Activated CD4-positive, alpha-beta T cell treated with anti-CD3 and anti-CD28 coated beads, Interleukin-2, amount 10 ng/mL, durations not matched to agents 7 days and 5 days (primary cell): ENCODE measurements at places on chromosomes 7 and 10.

DNA sequence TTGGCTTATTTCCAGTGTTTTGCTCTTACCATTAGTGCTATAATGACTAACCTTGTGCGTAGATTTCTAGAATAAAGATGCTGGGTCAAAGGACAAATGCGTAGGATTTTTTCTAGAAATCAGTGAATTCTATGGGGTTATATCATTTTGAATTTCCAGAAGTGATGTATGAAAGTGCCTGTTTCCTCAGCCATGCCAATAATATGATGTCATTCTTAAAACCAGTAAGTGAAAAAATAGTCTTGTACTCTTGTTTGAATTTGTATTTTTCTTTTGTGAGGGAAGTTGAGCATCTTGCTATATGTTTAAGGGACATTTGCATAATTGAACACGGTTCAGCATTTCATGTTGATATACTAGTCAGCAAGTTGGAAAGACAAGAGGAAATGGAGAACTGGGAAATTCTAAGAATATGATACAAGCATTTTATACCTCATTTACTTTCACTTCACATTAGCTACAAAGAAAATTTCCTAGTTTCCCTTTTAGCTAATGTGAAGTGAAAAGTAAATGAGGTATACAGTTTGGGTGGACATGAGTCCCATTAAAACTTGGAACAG is 3.8 kb upstream of the DNAH11 start:
- no peak for DNase-seq

DNA sequence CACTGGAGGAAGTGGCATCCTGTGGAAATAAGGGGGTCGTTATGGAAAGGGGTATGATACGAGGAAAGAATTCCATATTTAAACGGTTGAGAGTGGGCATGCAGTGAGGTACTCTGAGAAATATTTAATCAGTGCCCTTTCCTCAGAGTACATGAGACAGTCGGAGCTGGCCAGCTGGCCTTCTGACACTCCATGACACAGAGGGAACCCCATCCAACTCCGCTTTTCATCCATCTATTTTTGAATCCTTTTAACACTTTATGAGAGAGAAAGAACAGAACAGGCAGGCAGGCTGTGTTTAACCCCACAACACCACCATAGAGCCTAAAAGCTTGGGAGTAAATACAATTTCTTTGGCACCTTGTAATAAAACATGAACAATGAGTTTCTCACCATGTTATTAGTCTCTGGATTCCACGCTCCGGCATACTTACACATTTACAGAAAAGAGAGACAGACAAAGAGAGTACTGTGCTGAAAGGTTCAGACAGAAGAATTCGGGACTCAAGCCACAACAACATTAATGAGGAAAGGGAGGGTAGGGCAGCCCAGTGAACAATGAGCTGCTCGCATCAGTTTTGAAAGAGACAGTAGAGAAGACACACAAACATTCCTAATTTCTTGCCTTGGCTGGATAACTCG is 124.2 kb upstream of the PDLIM1 start:
- no peak for DNase-seq

GRCh38 chr7:128263420-128263819 is 22.3 kb downstream of the LEP start:
- DNase-seq, result no peak

DNA sequence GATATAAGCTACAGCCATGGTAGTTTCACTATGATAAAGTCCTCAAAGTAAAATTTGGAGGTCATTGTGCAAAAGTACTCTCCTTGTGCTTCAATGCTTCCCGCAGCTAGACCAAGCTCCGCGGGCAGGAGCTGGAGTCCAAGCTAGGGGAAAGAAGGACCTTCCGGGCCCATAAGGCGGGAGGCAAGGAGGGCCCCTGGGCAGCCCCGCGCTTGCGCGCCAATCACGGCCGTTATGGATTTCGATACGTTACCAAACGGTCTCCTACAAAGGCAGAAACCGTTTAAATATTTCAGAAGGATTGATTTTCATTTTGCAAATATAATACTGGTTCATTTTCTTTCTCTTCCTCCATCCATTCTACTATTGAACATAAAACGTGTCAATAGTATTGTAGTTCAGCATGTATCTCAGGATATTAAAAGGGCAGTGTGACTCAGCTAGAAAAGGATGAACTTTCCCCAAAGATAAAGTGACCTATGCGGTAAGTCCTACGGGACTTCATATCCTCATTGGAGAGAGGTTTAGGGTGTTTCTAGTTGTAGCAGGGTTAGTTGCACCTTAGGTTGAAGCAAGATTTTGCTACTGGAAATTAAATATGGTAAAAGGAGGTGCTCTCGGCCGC is 128.0 kb downstream of the KIF20B start:
- DNase-seq, result no peak

DNA sequence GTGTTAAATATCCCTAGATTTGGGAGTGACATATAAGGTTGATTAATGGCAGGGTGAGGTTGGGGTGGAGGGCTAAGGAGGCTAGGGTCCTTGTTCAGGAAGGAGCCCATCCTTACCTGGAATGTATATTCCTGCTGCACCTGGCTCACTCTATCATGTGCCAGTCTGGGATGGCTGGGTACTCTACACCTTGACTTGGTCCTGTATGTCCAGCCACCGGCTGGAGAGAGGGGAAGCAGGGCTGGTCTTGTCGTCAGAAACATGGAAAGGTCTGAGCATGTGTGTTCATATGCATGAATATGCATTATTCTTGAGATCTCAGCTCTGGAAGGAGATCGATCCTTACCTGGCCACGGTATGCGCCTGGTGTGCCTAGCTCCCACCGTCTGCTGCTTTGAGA is 33.2 kb downstream of the TMEM270 start:
- DNase-seq, result no peak

DNA sequence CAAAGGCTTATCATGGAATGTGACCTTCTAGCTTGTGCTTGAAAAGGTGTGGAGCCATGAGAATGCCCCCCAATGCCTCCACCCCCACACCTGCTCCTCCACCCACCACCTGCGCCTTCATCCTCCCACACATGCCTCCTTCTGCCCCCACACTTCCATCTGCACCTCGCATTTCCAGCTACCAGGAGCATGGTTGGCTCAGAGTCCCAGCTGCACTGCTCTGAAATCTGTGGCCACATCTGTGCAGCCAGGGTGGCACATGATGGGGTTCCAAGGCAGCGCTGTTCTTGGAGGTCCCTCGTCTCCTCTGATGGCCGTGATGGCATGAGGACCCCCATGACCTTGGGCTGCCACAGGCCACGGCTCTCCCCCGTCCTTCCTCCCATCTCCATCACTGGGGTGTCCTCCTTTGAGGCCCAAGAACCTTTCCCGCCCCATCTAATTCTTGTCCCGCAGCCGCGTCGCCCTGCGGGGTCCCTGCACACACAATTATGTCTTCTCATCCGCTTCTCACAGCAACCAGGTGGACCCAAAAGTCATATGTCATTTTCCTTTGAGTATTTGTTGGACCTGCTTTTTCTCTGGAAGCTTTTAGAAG is 40.6 kb upstream of the CNPY1 start:
- no peak for DNase-seq

DNA sequence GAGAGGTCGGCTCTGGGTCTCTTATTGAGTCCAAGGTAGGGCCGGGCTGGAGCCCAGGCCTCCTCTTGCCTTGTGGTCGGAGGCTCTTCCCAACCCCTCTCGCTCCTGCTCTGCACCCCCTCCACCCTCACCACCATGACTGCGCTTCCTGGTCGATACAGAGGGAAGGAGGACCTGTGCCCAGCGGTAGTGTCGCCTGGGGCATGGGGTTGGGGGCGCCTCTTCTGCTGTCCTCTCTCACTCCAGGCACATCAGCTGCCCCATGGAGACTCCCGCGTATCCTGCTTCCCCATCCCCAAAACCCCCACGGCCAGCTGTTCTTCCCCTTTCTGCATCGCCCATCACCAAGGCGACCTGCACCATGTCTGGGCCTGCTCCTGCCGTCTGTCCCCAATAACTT is 44.4 kb downstream of the TMEM270 start:
- DNase-seq, result no peak

DNA sequence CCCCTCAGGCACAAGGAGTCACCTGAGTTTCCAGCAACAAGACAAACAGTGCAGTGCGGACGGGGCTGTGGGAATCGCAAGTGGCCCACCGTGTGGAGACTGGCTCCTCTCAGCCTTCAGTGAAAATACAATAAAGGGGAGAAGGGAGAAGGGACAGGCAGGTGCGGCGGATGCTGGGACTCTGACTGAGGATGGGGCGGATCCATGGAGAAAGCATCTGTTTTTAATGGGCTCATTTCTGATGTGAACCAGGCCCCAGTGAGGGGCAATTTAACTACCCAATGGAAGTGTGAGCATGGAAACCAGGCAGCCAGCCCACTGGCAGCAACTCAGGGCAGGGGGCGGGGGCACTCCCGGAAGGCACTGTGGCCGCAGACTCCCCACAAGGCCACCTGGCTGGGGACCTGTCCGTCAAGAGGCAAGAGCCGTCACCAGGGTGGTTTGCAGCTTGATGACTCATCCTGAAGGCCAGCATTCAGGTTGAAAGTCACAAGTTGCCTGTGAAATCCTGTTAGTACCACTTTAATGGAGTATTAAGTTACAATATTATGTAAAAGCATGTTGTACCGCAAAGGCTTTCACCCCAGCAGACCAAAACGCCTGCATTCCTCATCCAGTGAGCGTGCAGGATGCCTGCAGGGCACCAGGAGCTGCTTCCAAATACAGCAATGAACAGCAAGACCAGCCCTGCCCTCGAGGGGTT is 476.4 kb downstream of the PTPRN2 start:
- DNase-seq, result no peak

DNA sequence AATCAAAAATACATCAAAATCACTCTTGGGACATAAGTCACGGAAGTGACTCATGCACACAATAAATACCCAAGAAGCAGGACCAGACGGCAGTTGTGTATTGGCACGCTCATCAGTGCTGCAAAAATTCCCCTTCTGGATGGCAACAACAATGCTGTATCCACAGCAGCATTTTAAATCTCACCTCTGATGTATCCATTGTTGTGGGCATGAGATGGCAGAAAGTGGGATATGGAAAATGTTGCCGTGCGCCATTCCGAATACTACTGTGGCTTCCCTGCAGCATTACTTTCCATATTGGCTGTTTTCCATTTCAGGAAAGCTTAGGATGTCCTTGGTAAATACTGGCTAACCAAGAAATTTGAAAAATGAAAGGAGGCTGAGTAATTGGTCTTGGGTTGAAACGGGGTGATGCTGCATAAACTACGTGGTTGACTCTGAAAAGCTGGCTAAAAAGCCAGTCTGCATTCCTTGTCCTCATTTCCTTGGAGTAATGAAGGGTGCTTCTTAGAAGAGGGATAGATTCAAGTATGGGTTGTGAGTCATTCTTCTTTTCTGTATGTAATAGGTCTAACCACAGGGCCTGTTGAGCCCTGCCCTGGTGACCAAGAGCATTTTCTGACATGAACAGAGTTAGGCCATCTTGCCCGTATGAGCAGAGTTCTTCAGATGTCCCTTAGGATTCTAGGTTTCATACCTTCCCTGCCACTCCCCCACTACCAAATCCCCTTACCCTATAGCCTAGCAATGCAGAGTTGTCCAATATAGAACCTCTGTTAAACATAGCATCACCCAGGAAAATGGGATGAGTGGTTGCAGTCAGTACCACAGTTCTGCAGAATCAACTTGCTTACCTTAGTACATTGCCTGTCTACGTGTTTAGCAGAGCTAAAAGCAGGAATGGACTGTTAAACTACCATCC is 36.3 kb upstream of the TOMM7 start:
- DNase-seq, result no peak

DNA sequence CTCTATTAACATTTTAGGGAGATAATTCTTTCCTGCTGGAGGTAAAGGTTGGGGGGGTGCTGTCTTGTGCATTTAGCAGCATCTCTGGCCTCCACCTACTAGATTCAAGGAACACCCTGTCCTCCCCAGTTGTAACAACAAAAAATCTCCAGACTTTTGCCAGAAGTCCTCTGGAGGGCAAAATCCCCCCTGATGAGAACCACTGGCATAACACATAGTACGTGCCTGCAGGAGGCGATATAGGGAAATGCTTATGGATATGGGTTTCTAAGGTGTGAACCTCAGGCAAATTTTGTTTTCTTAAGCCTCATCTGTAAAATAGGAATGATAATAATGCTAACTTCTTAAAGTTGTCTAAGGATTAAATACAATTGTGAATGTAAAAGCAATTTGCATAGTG is 2.9 kb upstream of the OSBPL3 start:
- DNase-seq, result no peak

- DNase-seq, result no peak
These were observed 314.8 kb downstream of the POM121L12 start for GRCh38 chr7:53350241-53350640.

DNA sequence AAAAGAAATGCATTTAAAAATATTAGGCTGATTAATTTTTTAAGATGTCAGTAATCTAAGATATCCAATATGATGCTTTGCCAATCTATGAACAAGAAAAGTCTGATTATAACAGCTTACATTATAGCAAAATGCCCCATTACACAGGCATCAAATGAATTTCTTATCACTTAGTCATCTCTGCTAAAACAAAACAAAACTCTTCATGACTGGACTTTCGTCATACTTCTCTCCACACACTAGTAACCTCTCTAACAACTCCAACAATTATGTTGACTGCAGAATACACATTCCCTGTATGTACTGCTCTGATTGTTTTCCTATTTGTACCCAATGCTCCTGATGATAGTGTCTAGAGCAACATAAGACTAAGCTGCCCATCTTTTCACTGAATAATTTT is 3.8 kb upstream of the MKI67 start:
- DNase-seq, result no peak

DNA sequence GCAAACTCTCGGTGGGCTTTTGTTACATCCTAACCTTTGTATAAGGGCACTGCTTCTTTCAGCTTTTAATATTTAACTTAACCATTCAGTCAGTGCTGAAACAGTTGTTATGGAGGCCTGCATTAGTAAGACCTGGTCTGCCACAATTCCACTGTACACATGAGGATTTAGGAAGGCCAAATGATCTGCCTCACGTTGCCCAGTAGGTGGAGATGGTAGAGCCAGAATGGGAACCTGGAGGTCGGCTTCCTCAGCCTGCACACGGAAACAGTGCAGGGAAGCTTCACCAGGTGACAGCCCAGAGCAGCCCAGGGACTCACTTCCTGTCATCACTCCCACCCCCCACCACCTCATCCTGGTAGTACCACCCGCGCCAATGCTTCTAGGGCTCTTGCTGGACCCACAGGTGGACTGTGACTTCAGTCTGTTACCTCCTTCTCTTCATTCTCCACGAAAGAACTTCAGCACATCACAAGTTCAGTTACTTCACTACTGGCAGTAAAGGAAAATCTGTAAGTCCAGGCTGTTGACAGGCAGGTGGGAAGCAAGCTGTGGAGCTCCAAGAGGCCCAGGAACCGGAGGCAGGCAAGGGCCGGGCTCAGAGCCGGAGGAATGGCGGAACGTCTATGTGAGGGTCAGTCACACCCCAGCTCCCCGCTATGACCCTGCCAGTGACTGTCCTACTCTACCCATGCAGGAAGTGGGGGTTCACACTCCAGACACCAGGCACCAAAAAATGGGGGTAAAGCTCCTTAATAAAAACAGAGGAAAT is 480.3 kb upstream of the C7orf33 start:
- DNase-seq, result no peak
